ENCODE measurements at places on chromosomes 11 and 22.

- DNase-seq, result no peak
These were observed 2.4 kb downstream of the TRIM22 start for GRCh38 chr11:5691964-5692361.

GRCh38 chr11:122642971-122643370 lies 12.6 kb upstream of the UBASH3B start:
- DNase-seq, result no peak

- DNase-seq, result no peak
These were observed 25.7 kb upstream of the BLID start for GRCh38 chr11:122141725-122142124.

- no peak for DNase-seq
These were observed 445.6 kb downstream of the SOX6 start for GRCh38 chr11:15910761-15911160.

- no peak for DNase-seq
These were observed 20.5 kb upstream of the FSHB start for GRCh38 chr11:30210357-30210756.

GRCh38 chr11:133601641-133602040 lies 69.3 kb upstream of the OPCML start:
- DNase-seq, result no peak

DNA sequence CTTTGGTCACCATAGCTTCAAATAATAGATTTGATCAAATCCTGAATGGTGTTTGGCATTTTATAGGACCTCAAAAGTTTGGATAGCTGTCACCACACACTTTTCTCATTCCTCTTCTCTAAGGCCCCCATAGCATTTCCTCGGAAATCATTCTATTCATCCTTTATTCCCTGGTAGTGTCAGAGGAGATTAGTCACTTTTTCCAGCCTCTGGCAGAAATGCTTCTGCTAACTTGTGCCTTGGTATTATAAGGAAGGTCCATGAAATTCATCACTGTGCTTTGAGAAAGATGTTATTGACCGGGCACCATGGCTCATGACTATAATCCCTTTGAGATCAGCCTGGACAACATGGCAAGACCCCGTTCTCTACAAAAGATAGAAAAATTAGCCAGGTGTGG lies 19.7 kb upstream of the NUP160 start:
- no peak for DNase-seq

- DNase-seq, result no peak
These were observed 14.3 kb downstream of the DGKZ start for GRCh38 chr11:46361283-46362155.

GRCh38 chr11:102276783-102277182 lies 40.5 kb upstream of the BIRC3 start:
- no peak for DNase-seq

- no peak for DNase-seq
These were observed 299.4 kb upstream of the ANO5 start for GRCh38 chr11:21893565-21893867.

GRCh38 chr11:71252770-71253730 lies 673 bp upstream of the SHANK2 start:
- DNase-seq, result no peak

DNA sequence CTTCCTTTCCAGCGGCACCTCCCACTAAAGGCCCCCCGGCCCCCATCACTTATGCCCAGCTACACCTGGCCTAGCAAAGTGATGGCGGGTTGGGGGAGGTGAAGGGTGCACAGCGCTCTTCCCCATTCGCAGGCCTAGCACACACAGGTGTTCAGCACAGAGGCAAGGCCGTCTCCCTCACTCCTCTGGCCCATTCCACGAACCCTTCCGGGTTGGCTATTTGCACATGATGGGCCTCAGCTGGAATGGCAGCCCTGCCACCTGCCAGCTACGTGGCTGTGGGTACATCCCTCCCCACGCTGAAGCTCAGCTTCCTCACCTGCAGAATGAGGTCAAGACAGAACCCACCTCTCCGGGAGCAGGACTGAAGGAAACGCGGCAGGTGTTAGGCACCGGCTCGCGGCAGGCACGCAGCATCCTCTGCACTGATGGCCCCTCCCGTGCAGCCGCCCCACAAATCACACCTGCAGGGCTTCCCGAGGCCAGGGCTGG lies 4.8 kb downstream of the KIAA0930 start:
- no peak for DNase-seq

- DNase-seq, result no peak
These were observed 184.5 kb downstream of the EFCAB6 start for GRCh38 chr22:43627485-43628213.

- DNase-seq, result no peak
These were observed at the start of gene ROBO4 for GRCh38 chr11:124897674-124898262. Gene ROBO4 (minus strand): TSS chr11:124897865. CDS start chr11:124897795, 70 bp downstream.

- no peak for DNase-seq
These were observed 10.6 kb upstream of the IFTAP start for GRCh38 chr11:36583667-36584066.

GRCh38 chr11:69413015-69413801 lies 68.3 kb upstream of the LINC01488 start:
- DNase-seq, result no peak

DNA sequence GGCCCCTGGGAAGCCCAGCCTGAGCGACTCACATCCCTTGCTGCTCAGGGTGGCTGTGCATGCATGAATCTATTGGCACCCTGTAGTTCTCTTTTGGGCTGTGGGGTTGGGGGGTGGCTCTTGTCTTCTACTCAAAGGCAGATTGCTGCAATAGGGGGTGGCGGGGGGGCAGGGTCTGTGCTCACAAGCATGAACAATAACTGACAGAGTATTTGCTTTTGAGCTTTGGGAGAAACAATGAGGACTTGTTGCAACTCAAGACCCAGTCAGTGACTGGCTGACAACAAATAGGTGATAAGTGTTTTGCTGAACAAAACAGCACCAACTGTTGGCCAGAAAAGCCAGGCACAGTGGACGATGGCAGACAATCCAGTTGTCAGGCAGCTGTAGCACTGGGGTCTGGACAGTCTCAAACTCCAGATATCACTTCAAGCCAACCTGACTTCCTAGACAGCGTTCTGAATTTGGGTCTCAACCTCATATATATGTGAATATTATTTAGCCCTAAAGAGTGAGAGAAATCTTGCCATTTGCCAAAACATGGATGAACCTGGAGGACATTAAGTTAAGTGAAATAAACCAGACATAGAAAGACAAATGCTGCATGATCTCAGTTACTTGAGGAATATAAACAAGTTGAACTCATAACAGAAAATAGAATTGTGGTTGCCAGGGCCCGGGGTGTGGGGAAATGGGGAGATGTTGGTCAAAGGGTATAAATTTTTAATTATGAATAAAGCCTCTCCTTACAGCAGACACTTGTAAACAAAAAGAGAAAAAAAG lies 61.7 kb downstream of the ME3 start:
- no peak for DNase-seq

DNA sequence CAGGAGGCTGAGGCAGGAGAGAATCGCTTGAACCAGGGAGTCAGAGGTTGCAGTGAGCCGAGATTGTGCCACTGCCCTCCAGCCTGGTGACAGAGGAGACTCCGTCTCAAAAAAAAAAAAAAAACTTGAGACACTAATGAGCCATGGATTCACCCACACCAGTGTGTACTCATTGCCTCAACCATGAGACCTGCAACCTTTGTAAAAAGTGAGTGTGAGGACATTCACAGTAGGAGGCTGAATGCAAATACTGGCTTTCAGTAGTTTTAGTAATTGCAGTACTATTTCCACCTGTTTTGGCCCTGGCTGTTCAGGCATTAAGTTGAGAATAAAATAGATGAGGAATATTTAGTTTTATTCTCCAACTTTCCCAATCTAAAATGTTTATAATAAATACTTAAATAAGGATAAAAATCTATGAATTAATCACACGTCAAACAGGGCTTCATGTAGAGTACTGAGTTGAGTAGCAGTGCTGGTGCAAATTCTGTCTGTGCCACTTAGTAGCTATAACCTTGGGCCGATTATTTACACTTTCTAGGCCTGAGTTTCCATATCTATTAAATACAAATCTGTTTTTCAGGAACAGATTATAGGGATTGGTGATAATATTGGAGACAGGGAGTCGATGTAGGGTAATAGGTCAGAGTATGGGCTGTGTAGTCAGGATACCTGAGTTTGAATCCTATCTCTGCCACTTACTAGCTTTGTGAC lies 72.8 kb downstream of the PPP2R1B start:
- no peak for DNase-seq

DNA sequence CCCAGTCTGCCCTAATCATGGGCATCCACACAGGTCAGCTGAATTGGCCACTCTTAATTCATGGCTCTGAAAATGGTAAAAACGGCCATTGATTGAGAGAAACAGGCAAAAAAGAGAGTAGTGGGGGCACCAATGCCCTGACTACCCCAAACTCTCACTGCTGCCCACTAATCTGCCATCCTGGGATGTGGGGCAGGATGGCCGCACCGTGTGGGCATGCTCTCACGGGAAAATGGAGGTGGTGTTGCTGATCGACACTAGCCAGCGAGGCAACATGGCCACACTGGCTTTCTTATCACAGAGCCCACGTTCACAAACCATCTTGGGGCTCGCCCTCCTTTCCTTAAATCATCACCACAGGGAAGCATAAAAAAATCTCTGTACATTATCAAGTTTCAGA lies 11.2 kb upstream of the TUB start:
- no peak for DNase-seq

DNA sequence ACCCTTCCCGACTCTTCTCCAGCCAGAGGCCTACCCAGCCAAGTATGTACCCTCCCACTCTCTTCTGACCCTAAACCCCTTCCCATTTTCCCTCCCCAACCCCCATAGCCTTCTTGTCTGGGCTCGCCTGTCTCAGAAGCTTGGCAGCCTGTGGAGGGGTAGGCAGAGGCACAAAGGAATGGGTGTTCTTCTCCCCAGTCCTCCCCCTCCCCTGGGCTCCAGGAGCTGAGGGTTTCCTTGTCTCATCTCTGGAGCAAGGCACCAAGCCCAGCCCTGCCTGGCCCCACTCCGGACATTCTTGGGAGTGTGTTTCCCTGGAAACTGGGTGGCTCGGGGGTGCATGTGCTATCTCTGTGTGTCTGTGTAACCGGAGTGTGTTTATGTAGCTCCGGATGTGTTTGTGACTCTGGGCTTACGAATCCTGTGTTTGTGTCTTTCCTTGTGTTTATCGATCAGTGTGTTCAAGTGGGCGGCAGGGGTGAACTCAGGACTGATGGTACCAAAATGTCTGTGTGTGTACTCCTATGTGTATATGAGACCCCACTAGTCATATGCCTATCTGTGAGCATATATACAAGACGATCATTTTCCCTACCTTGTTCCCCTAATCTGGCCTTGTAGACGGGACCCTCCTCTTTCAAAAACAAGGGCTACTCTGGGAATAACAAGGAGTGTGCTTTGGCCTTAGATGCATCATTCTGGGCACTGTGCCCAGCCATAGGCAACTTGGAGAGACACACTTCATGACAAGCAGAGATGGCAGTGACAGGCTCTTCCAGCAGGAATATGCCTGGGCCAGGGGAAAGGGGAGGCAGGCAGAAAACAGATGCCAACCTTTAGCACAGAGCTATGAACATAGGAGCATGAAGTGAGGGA lies 10.9 kb downstream of the PHLDB1 start:
- DNase-seq, result no peak

DNA sequence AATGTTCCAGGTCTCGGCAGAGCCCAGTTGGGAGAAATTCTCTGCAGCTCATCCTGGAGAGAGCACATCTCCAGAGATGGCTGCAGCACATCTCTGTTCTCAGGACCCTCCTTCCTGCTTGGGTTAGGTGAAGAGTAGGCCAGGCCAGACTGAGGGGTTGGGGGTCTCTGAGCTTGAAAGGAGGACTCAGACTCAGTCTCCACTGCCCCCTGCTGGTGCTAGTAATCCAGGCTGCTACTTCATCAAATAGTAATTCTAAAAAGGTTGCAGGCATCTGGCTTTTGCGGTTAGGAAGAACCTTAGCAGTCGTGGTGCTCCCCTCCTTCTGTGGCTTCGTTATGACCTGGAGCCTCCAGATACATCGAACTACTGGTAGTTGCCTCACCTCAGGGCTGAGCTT lies 9.7 kb downstream of the TUB start:
- no peak for DNase-seq

GRCh38 chr11:104694259-104695064 lies 203.8 kb downstream of the CASP12 start:
- DNase-seq, result no peak

DNA sequence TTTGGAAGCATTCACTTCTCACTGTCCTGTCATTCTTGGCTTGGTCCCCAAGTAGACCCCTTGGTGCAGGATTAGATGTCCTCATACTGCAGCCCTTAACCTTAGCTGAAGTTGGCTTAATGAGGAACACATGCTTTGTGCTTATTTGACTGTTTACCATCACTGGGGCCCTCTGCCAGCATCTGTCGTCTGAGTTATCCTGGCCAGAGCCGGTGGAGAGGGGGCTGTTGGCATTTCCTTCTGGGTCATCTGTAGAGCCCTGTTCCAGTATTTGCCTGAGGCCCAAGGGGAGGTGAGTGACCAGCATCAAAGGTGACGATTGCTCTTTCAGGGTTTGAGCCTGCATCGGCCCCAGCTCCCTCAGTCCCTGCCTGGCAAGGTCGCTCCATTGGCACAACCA lies 126.4 kb upstream of the RASSF10 start:
- DNase-seq, result no peak

DNA sequence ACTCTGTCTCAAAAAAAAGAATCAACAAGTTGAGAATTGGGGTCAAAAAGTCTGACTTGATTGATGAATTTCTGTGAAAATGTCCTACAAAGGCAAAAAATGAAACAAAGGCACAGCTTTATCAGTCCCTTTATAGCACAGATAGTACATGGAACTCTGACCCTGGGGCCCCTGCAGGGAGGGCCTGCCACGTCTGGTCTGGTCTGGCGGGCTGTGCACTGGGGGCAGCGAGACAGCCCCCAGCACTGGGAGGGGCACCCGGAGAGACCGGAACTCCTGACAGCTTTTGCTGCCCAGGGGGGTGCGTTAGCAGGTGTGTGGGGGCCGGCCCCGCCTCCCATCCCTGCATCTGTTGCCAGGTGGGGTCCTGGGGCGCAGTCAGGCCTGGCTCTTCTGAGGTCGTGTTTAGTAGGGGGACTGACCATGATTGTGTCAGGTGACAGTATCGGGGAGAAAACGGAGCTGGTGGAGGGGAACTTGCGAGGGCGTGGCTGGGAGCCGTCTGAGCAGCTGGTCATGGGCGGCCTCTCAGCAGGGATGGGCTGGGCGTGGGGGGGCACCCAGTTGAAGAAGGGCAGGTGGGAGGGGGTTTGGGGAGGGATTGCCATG lies 51.7 kb downstream of the GRAMD4 start:
- DNase-seq, result no peak

GRCh38 chr11:71307811-71308645 lies 55.7 kb upstream of the SHANK2 start:
- no peak for DNase-seq

Measured in esophagus squamous epithelium (tissue), 5 donors.